ENCODE measurements at places on chromosomes 5 and 9.

- DNase-seq: no peak
Observed at GRCh38 chr5:25754895-25755294, 1110.1 kb upstream of the CDH10 start.

- no peak for DNase-seq
Observed at GRCh38 chr5:155278532-155278931, 265.0 kb downstream of the KIF4B start.

DNA sequence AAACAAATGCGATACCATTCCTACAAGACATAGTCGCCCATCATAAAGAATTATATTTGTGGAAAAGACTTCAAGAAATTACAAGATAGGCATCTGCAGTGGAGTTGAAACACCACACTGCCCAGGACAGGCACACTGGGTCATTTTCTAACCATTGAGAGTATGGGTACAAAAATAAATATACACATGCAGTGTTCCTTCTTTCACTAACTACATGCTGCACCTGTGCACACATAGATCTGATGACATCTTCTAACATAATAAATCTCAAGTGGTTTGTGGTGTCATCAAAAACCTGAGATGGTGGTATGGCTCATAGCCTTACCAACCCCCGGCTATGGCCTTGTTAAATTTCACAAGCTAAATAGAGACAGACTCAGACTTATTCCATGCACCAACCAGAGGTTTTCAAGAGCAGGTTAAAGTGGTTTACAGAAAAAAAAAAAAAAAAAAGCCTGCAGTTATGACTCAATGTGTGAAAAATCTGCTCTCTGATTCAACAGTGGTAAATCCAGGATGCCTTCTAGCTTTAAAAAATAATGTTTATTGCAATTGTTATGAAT lies 12.4 kb upstream of the NFIB start:
- no peak for DNase-seq

- DNase-seq: no peak
Observed at GRCh38 chr5:60668686-60669304, 31.2 kb downstream of the DEPDC1B start.

DNA sequence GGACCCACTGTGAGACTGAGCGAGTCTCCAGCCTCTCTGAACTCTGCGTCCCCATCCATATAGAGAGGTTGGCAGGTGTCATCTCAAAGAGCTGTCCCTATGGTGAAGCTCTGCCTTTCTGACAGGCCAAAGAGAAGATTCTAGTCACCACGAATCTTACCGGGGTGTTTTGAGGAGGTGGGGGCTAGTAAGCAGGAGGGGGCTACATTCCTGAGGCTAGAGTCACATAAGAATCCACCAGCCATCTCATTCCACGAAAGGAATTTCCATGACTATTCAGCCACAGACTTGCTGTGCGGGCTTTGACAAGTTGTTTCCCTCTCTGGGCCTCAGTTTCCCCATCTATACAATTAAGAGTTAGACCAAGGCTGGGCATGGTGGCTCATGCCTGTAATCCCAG lies 16.3 kb downstream of the PDGFRB start:
- DNase-seq: no peak

DNA sequence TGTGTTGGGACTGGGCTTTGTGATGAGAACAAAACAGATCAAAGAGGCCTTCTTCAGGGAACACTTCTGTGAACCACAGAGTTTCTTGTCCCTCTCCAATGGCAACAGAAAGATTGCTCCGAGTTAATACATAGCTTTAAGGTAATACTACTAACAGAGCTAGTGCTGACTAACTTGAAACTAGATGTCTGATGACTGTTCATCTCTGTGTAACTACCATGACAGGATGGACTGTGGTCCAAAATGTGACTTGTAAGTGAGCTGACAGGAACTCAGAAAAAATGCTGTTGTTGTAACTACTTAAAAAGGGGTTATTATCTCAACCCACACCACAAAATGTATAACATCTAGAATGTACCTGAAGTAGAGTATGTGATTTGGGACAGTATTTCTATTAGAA lies 630.2 kb upstream of the DMAC1 start:
- no peak for DNase-seq

GRCh38 chr9:110251212-110251611 lies 5.1 kb downstream of the TXN start:
- DNase-seq: no peak

- no peak for DNase-seq
Observed at GRCh38 chr5:65742565-65743231, 20.7 kb downstream of the NLN start.
